ENCODE measurements at places on chromosomes 1 and 21. TPM values are rescaled to one million over a fixed set of nuclear protein-coding genes. Genes with fewer than 3 reads are reported as not detected.

The FTCD gene
- not detected for total RNA-seq

The RAB7B gene
- 22.7 TPM for total RNA-seq

The NLRP3 gene
- not detected for total RNA-seq

The OR2L8 gene
- total RNA-seq = not detected

The CRB1 gene
- total RNA-seq = 0.07 TPM

The LDLRAD2 gene
- not detected for total RNA-seq

The CD84 gene
- total RNA-seq = not detected

The CYP4Z1 gene
- 0.07 TPM for total RNA-seq

The FCRL6 gene
- not detected for total RNA-seq

The NIT1 gene
- 30.2 TPM for total RNA-seq

The INPP5B gene
- 7.2 TPM for total RNA-seq

The RAB3B gene
- total RNA-seq = 1.3 TPM

Measured in nasal cavity respiratory epithelium epithelial cell of viscerocranial mucosa (primary cell).